ENCODE measurements at places on chromosomes 11 and 22. TPM values are rescaled to one million over a fixed set of nuclear protein-coding genes. Genes with fewer than 3 reads are reported as not detected.

DNA sequence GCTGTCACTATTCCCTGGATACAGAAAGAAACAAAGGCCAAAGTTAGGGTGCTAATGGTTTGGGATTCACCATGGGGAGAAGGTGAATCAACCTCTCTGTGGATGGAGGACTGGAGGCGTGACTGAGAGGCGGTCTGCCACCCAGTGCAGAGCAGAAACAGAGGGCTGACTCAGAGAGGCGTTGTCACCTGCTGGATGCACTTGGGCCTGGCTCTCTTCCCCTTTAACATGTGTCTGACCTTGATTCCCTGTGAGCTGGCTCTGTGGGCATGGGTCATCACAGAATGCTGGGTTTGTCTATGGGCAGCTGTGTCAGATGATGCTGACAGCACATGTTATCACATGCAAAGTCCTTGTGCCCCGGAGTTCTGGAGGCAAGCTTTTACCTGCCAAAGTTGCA is 75.9 kb downstream of the LDLRAD3 start:
- no peak for DNase-seq

DNA sequence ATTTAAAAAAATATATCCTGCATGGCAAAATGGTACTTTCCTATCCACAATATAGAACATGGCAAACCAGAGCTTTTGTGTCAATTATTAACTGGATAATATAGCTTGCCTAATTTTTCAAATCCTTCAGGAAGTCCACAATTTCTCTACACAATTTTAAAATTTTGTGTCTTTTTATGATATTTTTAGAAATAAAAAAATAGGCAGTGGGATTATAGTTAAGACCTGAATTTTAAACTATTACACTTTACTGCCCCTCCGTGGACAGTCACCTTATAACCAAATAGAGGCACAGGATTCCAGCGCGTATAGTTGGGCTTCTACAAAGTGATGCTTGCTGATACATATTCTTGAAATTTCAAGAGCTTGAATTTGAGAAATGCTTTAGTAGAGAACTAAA is 2.1 kb upstream of the DMC1 start:
- no peak for DNase-seq

- no peak for DNase-seq
Measured at GRCh38 chr22:49726022-49726681, 101.5 kb downstream of the BRD1 start.

DNA sequence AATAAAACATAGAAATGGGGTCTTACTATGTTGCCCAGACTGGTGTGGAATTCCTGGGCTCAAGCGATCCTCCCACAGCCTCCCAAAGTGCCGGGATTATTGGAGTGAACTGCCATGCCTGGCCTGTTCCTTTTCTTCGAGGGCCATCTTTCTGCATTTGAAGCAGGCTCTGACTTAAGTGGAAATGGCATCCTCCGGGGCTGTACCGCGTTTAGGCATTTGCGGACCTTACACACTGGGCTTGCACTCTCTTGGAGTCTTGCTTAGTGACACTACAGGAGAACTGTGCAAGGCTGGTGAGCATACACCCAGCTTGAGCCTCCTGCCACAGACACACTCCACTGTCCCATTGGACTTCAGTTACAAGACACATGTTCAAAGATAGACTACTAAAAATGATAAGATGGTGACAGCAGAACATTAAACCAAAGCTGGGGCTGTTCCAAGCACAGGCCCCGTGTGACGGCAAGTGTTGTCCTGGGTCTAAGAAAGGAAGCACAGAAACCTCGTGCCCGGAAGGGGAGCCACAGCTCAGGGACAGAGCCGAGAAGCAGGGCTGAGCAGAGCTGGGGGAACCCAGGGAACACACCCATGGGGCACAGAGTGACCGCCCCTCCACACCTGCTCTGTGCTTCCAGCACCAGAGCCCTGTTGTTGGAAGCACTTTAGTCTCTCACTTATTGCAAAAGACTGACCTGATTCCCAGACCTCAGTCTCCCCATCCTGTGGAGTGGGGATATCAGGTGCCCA is 59.0 kb upstream of the SHANK2 start:
- no peak for DNase-seq

GRCh38 chr11:4994551-4994950 is at the start of gene OR51L1:
Gene OR51L1, plus strand, starts transcription at chr11:4994851. Its CDS starts 4,132 bp downstream, at chr11:4998983.
- no peak for DNase-seq

GRCh38 chr11:111923951-111924350 is 5.2 kb downstream of the C11orf52 start:
- DNase-seq, result no peak

GRCh38 chr22:31241200-31241599 is 29.1 kb downstream of the LIMK2 start:
- DNase-seq, result no peak

GRCh38 chr11:8415195-8415594 is 151.5 kb upstream of the LMO1 start:
- no peak for DNase-seq

DNA sequence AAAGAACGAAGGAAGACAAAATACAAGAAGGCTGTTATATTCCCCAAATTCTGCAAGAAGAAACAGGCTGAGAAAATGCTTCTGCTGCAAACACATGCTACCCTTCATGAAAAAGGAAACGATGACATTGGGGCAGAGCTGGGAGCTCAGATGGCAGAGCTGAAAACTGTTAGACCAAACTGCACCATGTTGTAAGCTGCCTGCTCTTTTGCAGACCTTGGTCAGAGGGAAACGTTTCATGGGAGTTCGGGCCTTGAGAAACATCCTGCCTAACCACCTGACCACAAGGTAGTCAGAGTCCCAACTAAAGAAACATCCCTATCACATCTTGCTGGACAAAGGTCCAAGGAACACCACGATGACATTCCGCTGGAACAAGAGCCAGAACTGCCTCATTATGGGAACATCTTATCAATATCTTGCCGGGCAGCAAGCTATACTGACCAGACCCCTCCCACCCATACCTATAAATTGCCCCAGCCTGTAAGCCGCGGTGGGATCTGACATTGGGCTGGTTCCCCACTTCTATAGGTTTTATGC is 110.7 kb upstream of the CTSC start:
- DNase-seq, result no peak

DNA sequence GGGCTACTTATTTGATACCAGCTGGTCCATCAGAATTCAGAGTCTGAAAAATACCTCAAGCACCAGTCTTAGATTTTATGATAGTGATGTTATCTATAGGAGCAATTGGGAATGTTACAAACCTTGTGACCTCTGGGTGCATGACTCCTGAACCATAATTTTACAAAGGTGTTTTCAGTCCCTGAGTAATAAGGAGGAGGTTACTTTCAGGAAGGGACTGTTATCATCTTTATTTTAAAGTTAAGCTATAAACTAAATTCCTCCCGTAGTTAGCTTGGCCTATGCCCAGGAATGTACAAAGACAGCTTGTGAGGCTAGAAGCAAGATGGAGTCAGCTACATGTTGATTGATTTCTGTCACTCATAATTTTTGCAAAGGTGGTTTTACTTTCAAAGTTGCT is 101.9 kb downstream of the UVRAG start:
- DNase-seq, result no peak

DNA sequence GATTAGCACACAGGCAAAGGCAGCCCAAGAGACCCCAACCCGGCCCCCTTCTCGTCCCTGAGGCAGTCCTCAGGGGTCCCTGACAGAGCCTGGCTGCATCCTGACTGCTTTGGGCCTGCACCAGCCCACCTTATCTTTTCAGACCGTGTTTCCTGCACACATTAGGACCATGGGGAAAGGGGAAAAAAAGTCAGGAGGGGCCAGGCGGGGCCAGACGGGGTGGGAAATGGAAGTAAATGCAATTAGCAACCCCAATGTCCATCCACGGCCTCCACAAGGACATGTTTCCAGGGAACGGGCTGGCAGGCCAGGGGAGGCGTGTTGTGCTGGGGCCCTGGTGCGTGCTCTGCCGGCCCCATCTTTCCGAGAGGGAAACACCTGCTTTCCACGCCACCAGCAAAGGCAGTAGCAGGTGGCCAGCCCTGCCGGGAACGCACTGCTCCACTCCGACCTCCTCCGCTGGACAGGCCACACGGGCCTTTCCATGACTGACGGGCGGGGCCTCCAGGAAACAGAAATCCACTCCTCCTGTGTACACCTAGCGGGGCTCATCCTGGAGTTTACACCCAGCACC is 7.4 kb downstream of the EHD1 start:
- no peak for DNase-seq

DNA sequence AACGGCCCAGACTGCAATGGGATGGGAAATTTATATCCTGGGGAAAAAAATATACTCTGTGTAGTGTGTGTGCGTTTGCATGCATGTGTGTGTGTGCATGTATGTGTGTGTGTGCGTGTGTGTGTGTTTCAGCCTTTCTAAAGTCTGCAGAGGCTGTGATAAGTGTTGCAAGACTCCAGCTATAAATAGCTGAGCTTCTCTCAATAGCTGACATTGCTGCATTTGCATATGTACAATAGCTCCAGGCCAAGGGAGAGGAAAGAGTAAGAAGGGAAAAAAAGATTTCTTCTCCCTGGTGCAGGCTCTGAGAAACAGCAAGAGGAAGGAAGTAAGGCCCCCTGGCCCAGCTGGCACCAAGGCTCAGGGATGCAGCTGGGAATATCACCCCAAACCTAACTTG is 483.0 kb downstream of the MN1 start:
- no peak for DNase-seq

DNA sequence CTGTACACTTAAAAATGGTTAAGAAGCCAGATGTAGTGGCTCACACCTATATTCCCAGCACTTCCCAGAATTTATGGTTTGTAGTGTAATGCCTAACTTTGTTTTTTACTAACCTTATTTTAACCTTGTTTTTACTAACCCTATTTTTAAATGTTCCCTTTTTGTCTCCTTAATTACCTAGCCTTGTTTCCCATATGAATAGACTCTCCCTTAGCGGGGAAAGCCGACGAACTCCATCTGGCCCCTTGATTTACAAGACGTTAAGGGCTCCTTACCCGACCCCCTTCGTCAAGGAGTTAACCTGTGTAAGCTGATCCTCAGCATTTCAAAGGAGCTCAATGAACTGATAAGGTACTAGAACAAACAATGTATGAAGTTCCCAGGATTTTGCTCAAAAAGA is 17.1 kb downstream of the APOBEC3H start:
- no peak for DNase-seq

GRCh38 chr11:35978183-35978582 is 34.3 kb downstream of the LDLRAD3 start:
- no peak for DNase-seq

DNA sequence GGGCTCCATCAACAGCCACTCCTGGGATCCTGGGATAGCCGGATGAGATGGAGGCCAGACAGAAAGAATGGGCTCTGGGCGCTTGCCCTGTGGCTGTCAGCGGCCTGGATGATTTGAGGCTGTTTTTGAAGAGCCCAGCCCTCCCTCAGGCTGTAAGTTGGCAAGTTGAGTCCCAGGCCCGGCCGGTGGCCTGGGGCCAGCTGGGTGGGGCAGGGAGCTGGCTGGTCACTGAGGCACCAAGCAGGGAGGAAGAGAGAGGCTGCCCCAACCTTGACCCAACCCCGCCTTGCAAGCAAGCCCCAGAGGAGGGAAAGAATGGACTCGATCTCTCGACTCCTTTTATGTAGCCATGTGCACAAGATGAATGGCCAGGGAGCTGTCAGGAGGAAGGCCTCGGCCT is 34.9 kb downstream of the RIBC2 start:
- DNase-seq, result no peak

DNA sequence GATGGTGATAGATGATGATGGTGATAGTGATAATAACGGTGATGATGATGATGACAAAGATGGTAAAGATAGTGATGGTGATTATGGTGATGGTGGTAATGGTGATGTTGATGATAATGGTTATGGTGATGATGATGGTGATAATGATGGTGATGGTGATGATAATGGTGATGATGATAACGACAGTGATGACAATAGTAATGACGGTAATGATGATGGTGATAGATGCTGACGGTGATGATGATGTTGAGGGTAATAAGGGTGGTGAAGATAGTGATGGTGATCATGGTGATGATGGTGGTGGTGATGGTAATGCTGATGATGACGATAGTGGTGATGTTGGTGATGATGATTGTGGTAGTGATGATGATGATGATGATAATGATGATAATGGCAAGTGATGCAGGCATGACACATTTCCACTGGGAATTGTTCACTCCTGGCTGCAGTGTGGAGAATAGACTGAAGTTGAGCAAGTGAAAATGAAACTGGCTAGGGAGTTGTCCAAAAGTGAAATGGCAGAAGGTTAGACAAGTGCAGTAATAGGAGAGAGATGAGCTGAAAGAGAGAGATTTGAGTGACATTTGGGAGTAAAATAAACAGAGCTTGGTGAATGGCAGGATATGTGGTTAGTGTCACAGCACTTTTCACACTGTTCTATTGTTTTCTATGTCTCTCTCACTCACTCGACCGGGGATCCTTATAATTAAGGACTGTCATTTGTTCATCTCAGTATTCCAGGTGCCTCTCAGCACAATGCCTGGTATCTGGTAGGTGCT is 992.5 kb downstream of the OPCML start:
- DNase-seq, result no peak

DNA sequence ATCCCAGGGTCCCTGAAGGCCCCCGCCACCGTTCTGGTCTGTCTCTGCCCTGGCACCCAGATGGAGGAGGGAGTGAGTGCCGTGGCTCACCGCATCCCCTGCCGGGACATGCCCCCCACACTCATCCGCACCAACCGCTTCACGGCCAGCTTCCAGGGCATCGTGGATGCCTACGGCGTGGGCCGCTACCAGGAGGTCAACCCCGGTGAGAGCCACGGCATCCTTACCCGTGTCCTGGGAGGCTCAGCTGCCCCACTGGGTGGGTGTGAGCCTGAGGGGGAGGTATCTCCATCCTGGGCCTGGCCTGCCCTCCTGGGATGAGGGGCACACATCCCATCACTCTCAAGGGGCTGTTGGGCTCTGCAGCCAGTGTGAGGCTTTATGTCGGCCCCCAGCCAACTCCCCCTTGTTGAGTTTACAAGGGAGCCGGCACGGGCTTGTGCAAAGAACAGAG is 6.1 kb downstream of the TCIRG1 start:
- no peak for DNase-seq

DNA sequence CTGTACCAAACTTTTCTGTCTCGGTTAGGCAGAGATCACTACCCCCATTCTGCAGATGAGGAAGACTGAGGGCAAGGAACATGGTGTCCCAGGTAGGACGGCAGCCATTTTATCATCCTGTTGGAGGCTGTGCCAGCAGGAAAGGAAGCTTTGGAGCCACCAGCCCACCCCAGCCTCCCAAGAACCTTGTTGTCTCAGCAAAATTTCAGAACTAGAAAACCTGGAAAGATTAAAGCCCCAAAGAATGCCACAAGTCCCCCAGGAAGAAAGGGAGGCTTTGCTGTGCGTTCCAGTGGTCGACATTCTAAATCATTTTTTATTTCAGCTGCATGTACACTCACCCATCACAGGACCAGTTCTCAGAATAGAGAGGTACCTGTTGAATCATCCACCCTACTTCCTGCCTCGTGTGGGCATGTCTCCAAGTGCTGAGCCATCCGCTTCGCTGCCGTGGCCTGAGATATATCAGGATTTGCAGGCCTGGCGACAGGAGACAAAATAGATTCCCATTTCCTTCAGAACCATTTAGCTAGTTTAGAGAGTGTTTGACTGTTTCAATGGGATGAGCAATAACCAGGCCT is 13.0 kb upstream of the EIF3D start:
- peak; percentile 85 for DNase-seq

GUCY1A2 gene
- total RNA-seq, result 1.9 TPM

C11orf16 gene
- 0.15 TPM for total RNA-seq

CARD16 gene
- not detected for total RNA-seq

PRDM11 gene
- 27.4 TPM for total RNA-seq

OR10A2 gene
- not detected for total RNA-seq

PRPF19 gene
- total RNA-seq, result 149 TPM

CELSR1 gene
- 30.7 TPM for total RNA-seq

CWF19L2 gene
- 11.1 TPM for total RNA-seq

Data from Panc1 (cell line).